ENCODE measurements at places on chromosomes 6 and 20. TPM values are rescaled to one million over a fixed set of nuclear protein-coding genes. Genes with fewer than 3 reads are reported as not detected.

Gene CCN6
- not detected for total RNA-seq

Gene BHLHE23
- not detected for total RNA-seq

Gene KCNG1
- 44.2 TPM for total RNA-seq

Gene TREML4
- not detected for total RNA-seq

- H3K4me3 ChIP-seq: no peak overlapping the region
- DNase-seq: no peak
- H3K36me3 ChIP-seq: peaks cover 20% of the 10 kb centered on the region
- no peaks in the 10 kb centered on the region for H3K27me3 ChIP-seq
- H3K4me1 ChIP-seq: peaks cover 10% of the 10 kb centered on the region
Measured at GRCh38 chr6:147341486-147341885, 137.3 kb downstream of the STXBP5 start.

DNA sequence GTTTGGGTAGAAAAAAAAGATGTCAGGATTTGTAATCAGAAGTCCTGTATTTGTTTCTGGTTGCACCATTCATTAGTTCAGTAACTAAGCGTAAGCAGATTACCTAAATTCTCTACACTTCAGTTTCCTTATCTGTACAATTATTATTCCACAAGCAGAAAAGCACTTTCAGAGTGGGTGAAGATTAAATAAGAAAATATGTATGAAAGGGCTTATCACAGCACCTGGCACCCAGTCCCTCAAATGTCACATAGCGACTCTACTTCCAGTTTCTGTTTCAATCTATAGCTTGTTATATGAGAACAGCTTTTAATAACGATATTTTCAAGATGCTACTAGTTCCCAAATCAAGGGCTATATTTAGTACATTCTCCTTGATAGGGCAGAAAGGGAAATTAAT, 31.4 kb downstream of the RGS17 start:
- no peak for DNase-seq
- H3K27me3 ChIP-seq: no peaks in the 10 kb centered on the region
- no peak overlapping the region for H3K27ac ChIP-seq
- H3K4me1 ChIP-seq: peaks cover 3% of the 10 kb centered on the region
- no peak overlapping the region for H3K4me3 ChIP-seq
